ENCODE measurements at places on chromosomes 7 and 10.
A peak's percentile ranks its signal among the peaks of the same experiment; 100 is the strongest.

DNA sequence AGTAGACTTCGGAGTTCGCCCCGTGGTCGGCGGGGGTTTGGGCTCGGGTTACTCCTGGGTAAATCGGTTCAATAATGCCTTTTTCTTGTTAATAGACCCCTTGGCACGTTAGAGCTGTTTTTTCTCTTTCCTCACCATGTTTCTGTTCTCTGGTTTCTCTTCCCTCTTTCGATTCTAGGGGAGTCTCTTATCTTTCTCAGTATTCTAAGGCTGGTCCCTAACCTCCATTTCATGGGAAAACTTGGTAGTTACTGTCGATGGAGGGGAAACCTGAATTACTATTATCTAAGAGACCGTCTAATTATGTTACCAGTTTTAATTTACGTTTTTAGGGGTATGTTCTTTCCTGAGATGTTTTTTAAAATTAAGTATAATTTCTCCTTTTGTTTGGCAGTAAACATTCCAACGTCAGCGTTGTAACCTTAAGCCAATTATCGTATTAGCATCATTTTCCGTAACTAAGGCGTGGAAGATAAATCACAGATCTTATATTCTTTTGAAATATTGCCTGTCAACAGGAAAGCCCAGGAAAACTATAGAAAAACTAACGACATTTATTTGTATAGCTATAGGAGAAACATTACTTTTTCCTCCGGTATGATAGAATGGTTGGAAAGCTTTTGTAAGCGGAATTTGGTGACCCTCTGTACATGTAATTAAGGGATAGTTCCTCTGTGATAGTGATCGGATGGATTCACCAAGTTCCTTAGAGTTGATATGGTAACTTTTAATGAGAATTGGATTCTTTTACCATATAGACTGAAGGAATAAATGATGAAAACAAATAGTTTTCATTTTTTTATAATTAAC is 847 bp downstream of the BTAF1 start:
- DNase-seq = peak; percentile 60

- DNase-seq = no peak
Measured at GRCh38 chr7:77245015-77245755, 45.6 kb upstream of the FGL2 start.

DNA sequence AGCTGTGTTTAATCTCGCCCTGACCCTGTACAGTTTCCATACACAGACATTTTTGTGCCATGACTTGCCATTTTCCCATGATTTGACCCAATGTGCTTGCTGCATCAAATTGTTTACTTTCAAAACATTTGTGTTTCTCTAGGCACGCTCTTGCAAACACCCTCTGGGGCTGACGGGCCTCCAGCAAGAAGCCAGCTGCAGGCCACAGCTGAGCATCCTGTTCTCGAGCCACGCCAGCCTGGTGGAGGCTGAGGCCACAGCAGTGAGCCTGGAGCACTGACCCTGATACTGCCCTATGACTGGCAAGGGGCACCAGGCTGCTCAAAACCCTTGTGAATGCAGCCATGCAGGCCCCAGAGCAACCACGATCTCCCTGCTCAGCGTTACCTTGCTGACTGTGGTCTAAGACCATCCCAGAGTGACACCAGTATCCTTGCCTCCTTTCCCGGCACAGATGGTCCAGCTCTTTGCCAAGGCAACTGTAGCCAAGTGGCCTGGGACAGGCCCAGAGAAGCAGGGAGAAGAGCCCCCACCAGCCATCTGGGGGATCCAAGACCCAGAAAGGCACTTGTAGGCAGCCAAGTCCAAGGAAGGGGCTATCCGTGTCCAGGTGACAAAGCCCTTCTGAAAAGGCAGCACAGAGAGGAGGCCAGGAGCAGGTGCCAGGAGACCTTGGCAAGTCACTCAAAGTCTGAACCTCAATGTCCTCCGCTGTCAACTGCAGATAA is 78.5 kb downstream of the OAT start:
- DNase-seq = no peak

- DNase-seq = no peak
Measured at GRCh38 chr7:46606761-46607160, 685.7 kb upstream of the IGFBP3 start.

DNA sequence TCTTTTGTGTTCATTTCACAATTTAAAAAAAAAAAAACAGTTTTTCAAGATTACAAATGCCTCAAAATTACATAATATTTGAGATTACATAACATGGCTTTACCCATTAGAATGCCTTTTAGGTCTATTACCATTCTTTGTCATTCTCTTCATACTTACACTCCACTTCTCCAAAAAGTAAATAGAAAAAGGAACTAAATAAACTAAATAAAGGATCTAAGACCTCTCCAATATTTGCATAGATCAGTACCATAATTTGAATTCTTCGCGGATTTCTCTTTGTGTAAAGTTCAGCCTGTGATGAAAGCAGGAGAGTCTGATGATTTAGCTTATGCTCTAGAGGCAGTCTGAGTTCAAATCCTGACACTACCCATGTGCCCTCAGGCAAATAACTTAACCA is 56.4 kb upstream of the C1GALT1 start:
- DNase-seq = no peak

DNA sequence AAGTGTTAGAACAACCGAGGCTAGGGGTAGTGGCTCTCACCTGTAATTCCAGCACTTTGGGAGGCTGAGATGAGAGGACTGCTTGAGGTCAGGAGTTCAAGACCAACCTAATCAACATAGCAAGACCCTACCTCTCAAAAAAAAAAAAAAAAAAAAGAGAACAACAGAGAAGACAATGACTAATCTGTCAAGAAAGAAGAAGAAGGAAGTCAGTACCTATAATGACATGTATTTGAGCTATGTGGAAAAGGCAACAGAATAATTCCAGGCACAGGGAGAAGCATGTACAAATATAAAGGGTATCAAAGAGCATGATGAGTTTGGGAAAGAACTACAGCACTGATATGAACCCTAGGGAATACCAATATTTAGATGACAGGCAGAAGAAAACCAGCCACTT is 27.5 kb downstream of the COPG2 start:
- DNase-seq = no peak

GRCh38 chr10:71911296-71911953 is 52.8 kb upstream of the CHST3 start:
- no peak for DNase-seq

DNA sequence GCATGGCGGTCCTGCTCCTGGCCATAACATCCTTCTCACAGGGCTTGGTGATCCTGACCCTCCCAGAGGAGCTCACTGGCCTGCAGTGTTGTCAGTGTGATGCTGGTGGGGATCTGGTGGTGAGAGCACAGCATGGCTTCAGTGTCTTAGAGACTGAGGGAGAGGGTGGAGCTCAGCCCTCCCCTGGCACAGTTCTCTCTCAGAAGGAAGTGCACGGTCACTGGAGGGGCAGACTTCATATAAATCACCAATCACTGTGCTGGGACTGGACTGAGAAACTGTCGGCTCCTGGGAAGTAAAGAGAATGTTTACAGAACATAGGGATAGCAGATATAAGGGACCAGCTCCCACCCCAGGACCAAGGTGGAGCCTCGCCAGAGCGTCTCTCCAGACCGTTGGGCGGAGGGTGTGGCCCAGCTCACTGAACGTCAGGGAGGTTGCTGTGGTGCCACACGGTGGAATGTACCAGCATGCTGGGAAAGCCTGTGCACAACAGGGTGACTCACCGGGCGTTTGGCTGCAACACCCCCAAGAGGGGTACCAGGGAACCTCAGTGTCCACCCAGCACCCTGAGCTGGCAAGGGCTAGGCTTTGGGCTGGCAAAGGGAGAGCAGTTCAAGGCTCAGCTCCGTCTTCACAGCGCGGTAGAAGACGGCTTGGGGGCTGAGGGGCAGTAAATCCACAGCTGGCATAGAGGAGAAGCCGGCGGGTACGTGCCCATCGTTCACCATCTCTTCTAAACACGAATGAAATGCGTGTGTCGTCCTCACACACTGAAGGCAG is 8.8 kb upstream of the GET4 start:
- DNase-seq = no peak

DNA sequence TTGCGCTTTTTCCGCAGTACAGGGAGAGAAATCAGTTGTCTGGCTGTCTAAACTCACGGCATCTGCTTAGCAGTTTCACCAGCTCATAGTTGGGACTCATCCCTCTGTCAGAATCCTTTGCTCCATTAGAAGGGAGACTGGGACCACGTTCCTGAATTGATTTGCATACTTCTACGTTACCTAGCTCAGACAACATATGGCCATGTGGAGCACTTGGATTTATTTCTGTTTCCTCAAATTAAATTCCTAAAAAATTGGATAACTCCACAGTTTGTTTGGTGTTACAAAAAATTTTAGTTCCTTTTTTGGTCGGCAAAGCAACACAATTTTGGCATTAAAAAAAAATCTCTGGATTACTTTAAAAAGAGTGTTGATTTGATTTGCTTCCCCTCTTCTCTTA is 614.0 kb downstream of the AUTS2 start:
- DNase-seq = no peak

DNA sequence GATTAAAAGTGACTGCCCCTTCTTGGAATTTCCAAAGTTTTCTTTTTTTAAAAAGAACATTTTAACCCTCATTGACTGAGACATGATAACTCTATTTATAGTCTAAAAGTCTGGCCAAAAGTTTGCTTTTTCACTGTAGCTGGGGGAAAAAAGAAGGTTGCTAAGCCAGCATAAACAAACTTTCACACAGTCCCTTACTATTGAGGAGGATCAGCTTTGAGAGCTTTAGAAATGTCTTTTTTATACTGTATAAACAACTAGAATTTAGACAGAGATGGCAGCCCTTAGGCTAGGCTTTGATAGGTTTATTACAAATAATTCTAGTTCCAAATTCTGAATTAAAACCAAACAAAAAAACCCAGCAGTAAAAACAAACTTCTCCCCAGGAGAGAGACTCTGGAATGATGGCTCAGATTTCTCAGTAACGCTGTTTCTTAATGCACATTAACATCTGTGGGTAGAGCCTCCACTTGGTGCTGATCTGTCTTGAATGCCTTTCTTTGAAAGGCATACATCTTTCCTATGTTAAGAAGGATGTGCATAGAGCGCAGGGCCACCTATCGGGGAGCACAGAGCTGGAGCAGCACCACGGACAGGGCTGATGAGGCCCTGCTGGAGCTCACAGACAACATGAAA is 100.9 kb upstream of the PDLIM1 start:
- no peak for DNase-seq

DNA sequence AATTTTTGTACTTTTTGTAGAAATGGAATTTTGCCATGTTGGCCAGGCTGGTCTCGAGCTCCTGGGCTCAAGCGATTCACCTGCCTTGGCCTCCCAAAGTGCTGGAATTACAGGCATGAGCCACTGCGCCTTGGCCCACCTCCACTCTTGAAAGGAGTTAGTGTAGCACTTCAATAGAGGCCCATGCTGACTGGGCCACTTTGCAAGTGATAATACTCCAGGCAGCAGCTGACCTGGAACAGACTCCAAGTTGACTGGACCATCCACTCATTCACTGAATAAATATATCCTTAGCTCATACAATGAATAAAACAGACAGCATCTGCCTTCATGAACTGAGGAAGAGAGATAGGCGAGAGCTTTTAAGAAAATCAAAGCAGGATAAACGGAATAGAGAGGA is 14.7 kb downstream of the CPVL start:
- no peak for DNase-seq

GRCh38 chr10:6650586-6650985 is 70.5 kb upstream of the PRKCQ start:
- DNase-seq = no peak

DNA sequence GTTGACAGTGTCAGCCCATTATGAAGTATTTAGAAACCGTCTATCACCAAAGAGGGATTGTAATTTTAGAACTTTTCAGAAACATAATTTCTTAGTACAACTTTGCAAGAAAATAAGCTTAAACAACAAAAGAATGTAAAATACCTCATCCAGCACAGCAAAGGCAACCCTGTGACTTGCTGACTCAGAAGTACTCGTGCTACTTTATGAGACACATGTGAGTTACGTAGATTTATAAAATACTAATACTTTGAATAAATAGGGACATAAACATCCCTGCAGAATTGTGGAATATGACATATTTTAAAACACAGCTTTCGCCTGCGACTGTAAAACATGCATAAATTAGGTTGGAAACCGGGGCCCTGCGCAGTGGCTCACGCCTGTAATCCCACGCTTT is 739.7 kb upstream of the ANKRD30A start:
- no peak for DNase-seq

DNA sequence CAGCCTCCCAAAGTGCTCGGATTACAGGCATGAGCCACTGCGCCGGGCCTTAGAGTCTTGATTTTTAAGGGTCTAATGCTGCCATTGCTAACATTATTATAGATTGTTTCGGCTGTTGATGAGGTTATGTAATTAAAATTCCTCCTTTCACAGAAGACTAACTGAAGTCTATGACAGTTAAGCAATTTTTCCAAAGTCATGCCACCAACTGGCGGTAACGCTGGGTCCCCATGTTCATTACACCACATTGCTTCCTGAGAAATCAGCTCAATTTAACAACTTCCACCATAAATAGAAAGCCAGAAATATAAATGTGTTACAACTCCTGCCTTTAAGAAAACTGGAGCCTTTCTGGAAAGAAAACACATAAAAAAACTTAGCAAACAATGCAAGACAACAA is 3.5 kb downstream of the ERLIN1 start:
- no peak for DNase-seq

DNA sequence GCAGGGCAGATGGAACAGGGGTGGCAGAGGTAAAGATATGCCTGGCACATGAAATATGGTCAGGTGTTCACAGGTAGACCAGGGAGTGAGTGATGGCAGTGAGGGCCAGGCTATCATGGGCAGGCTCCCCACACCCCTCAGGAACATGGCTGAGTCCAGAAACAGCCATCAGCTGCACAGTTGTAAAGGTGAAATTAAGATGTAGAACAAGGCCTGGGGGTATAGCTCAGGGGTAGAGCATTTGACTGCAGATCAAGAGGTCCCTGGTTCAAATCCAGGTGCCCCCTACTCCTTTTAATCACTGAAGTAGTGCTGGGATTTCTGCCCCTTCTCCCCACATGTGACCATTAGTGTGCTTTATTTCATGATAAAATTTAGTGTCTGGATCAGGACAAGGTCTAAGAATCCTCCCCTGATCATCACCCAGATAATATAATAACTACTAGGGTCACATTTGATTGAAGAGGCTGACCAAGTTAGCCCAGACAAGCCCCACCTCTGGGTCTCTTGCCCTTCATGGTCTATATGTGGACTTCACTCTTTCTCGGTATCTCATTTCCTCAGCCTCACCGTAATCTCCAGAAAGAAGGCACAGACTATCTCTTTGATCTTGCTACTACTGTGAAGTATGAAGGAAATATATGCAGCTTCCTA is 69.0 kb downstream of the ZNF783 start:
- no peak for DNase-seq

GRCh38 chr10:127408112-127408710 is 140.9 kb upstream of the NPS start:
- no peak for DNase-seq

DNA sequence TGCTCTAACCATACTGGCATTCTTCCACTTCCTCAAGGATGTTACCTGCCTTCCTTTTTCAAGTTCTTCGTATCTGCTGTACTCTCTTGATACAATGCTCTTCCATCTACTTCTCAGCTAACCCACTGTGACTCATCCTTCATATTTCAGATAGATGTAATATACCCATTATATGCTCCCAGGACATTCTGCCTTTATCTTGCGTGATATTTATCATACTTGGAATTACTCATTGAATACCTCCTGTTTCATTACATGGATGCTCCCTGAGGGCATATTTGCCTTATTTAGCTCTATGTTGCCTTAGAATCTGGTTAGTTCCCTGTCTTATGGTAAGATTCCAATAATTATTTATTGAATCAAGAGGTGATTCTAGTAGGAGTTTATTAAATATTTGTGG is 706.4 kb downstream of the SORCS3 start:
- DNase-seq = no peak

Data from GM13976 (cell line).